ENCODE measurements at places on chromosomes 13 and 19. TPM values are rescaled to one million over a fixed set of nuclear protein-coding genes. Genes with fewer than 3 reads are reported as not detected.

DNA sequence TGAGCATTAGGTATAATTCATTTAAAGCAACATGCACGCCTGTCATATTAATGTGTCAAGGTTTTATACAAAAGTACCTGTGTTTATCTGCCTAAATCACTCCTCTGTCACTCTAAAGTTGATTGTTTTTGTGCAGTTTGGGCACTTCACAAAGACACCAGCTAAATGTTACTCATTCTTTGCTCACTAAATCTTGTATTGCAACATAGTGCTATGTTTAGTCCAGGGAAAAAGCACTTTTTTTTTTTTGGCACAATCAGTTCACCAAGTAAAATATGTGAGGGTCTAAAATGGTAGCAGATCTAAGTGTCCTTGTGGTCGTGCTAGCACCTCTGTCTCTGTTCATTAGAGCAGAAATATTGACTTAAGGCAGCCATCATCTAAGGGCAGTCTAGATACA is 2526.7 kb upstream of the PCDH20 start:
- DNase-seq = no peak

GRCh38 chr19:7982651-7983099 is 22.8 kb downstream of the ELAVL1 start:
- DNase-seq = no peak

DNA sequence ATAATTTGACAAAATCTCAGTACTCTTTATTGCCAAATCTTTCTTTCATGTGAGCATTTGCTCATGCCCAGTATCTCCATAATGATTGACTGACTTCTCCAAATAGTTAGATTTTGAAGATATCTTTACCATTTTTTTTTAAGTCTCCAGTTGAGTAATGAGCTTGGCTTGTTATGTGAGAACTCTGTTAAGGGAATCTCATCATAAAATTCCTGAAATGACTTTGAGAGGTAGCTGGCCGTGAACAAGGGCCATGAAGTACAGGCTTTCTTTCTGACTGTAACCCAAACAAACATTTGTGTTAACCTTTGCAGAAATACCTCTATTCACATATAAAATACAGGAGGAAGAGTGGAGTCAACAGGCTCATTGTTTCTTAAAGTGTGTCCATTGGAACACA is 449.7 kb downstream of the IRS2 start:
- no peak for DNase-seq

DNA sequence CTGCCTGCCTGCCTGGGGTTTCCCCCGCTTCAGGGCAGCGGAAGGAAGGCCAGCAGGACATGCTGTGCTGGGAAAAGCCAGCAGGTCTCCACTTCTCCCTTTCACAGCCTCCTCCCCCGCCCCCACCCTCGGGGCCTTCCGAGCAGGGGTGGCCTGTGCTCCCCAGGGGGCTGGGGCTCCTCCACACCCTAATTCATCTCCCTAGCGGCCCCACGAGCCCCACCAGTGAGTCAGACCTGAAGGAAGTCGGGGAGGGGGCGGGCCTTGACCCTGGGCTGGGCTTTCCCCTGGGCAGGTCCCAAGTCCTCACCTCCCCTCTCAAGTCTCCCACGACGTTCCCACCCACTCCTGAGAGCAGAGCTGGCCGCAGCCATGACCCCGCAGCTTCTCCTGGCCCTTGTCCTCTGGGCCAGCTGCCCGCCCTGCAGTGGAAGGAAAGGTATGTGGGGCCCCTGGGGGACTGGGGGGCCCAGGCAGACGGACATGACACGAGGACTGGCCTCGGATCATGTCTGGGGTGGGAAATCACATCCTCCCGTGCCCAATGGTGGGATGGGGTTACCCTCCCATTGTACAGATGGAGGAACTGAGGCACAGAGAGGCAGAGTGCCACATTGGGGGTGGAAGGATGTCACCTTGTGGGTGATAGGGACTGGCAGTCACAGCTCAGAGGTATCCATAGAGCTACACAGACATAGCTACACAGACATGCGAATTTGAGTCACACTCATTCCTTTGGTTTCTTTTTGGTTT is at the start of gene EBI3:
EBI3 (plus strand) TSS at position 345 of the 753 bp plus-strand sequence; CDS start at position 373, 28 bp downstream.
- DNase-seq = peak; percentile 44

The C19orf67 gene
- not detected for total RNA-seq

DNA sequence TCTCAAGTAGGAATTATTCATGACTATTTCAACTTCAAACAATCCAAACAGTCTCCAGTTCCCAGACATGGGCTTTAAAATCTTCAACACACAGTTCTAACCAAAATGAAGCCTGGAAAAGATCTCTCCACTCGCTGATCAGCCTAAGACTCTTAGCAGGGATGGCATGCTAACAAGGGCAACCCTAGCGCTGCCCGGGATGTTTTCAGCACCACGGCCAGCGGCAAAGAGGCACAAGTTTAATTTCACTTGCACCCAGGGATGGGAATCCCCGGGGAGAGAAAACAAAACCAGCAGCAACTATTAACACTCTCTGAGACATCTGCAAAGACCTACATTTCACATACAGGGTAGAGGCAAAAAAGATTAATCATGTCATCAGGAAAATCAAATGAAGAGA is 43.0 kb downstream of the CACNA1A start:
- DNase-seq = peak; percentile 61

DNA sequence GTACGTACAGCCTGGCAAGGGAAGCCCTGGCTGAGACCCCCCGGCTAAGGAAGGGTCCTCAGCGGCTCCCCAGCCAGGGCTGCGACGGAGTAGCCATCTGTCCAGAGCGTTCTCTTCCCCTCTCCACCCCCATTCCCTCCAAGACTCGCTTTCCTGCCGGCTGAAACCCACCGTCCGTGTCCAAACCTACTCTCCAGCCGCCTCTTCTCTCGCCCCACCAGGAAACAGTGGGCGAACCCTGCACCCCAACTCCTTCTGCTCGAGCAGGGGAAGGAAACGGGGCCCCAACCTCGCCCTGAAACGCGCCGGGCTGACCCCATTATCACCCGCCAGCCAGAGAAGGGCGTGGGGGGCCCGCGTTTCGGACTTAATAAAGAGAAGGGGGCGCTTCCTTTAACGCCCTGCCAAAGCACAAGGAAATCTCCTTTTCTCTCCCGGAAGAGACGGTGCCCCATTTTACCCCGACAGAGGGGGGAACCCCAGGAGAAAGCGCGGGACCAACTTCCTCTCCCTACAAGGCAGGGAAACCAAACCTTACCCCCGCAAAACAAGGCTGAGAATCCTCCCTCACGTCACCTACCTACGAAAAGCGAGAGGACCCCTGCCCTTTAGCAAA is 2.5 kb downstream of the ZC3H4 start:
- no peak for DNase-seq

The CD33 gene
- total RNA-seq = 21.7 TPM

DNA sequence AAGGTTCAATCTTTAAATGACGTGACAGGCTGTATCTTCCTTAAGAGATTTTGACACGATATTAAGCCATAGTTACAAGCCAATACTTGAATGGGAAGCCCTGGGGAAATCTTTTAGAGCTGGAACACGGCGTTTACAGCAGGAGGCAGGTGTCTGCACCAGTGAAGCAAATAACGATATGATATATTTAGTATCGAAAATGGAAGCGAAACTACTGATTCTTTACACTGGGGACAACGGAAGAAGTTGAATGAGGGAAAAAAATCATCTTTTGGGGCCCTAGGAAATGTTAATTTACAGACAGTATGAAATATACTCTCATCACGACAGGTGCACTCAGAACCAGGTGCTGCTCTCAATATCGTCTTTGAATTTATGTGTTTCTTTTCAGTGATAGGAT is 793.9 kb upstream of the PCDH20 start:
- no peak for DNase-seq

DNA sequence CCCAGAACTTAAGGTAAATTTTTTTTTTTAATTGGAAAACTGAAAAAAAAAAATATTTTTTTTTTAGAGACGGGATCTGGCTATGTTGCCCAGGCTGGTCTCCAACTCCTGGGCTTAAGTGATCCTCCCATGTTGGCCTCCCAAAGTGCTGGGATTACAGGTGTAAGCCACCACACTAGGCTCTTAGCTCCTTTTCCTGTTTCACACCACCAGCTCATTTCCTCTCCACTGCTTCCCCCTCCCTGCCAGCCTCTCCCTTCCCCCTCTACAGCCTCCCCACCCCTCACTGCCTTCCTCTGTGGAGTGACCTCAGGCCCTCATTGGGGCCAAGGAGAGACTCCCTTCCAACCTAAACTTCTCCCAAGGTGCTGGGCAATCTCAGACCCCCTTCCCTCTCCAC is 4.2 kb upstream of the GIPR start:
- DNase-seq = no peak

DNA sequence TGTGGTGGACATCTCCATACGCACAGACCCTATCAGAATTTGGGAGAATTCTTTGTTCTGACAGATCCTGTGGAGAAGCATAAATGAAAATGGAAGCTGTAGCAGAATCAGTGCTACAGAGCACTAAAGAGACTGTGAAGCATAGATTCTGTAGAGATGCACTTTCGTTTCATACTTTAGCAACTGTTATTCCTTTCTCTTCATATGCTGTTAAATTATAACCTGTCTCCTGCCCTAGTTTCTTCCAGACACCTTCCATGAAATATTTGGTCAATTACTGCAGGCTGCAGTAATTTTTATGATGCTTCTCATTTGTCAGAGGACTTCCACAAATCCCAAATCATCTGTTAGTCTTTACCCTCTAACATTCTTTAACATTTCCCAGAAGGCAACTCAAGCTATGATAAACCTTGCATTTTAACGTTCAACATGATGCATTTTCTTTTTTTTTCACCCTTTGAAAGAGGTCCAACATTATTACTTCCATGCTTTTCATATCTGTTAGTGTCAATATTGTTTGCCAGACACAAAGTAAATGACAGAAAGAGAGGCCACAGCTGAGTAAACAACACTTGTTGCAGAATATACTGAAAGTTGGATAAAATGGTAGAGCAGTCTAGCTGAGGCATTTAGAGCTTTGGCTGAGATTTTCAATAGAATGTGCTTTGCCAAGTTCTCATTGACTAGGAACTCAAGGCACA is 412.7 kb downstream of the LMO7 start:
- no peak for DNase-seq

The ZNF723 gene
- not detected for total RNA-seq

DNA sequence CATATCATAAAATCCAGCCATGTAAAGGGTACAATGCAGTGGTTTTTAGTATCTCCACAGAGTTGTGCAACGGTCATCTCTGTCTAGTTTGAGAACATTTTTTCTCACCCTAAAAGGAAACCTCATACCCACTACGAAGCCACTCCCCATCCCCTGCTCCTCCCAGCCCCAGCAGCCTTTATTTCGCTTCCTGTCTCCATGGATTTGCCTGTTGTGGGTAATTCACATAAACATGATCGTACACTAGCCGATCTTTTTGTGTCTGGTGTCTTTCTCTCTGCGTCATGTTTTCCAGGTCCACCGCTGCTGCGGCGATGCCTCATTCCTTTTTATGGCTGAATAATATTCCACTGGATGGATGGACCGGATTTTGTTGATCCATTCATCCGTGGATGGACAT is 28.6 kb downstream of the BICRA start:
- no peak for DNase-seq

DNA sequence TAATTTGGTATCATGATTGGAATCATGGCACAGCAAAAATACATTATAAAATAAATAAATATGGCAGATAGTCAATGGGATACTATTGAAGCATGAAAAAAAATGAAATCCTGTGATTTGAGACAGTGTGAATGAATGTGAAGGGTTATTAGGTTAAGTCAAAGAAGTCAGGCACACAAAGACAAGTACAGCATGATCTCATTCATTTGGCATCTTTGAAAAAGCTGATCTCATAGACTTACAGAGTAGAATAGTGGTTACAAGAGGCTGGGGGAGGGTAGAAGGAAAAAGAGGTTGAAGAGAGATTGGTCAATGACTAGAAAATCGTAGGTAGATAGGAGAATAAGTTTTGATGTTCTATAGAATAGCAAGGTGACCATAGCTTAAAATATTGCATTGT is 295.1 kb upstream of the SLITRK5 start:
- no peak for DNase-seq

The NLRP7 gene
- total RNA-seq = 0.69 TPM

DNA sequence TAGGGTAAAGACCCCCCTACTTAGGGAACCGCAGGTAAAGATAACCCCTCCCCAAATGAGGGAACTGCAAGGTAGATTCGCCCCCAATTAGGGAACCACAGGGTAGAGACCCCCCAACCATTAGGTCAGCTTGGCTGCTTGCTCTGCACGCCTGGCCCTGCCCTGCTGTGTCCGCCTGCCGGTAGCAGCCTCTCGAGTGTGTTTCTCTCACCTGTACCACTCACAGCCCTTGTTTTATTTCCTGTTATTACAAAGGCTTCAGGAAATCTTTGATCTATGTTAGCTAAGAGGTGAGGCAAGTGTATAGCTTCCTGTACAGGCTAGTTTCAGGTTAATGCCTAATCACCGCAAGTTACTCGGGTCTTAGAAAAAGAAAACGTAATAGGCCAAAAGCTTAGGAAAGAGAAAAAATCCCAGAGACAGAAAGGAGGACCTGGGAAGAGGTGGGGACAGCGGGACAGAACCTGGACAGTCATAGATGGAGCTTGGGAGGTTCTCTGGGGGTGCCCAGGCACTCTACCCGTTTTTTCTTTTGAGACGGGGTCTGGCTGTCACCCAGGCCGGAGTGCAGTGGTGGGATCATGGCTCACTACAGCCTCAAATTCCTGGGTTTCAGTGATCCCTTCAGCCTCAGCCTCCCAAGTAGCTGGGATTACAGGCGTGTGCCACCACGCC is 23.1 kb upstream of the EIF3G start:
- no peak for DNase-seq

The ZNF749 gene
- total RNA-seq = 20.3 TPM

GRCh38 chr19:1248786-1249297 is 459 bp downstream of the MIDN start:
- peak; percentile 86 for DNase-seq

- no peak for DNase-seq
These were observed 2.9 kb upstream of the ATP11A start for GRCh38 chr13:112686987-112687386.

DNA sequence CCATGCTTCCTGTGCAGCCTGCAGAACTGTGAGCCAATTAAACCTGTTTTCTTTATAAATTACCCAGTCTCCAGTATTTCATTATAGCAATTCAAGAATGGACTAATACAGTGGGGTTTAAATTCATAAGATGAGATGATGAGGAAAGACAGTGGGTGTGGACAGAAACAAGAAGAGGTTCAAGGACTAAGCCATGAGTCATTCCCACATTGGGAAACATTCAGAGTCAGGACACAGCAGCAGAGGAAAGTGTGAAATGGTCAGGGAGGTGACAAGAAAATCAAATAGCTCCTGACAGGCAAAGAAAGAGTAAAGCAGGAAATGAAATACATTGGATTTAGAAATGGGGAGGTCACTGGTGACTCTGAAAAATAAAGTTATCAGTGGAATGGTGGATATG is 9.1 kb downstream of the ZNF841 start:
- no peak for DNase-seq

- DNase-seq = no peak
These were observed 73.8 kb downstream of the MAP4K1 start for GRCh38 chr19:38543807-38544568.

- no peak for DNase-seq
These were observed 725.6 kb upstream of the SLITRK5 start for GRCh38 chr13:86945584-86945983.

Data from endothelial cell (in vitro differentiated cells).